T follicular helper cell (primary cell): ENCODE measurements at places on chromosomes 2 and 18.

- no peak for DNase-seq
Measured at GRCh38 chr18:50879302-50880118, 592 bp downstream of the ME2 start.

DNA sequence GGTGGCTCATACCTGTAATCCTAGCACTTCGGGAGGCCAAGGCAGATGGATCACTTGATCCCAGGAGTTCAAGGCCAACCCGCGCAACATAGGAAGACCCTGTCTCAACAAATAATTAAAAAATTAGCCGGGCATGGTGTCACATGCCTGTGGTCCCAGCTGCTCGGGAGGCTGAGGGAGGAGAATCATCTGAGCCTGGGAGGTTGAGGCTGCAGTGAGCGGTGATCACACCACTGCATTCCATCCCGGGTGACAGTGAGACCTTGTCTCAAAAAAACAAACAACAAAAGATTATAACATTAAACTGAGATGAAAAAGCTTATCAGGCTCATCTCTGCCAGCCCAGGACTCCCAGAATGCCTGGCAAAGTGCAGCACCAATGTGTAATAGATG, 50.5 kb downstream of the PAPOLG start:
- DNase-seq = no peak

- DNase-seq = no peak
Measured at GRCh38 chr18:77016936-77017335, 115.6 kb downstream of the MBP start.

DNA sequence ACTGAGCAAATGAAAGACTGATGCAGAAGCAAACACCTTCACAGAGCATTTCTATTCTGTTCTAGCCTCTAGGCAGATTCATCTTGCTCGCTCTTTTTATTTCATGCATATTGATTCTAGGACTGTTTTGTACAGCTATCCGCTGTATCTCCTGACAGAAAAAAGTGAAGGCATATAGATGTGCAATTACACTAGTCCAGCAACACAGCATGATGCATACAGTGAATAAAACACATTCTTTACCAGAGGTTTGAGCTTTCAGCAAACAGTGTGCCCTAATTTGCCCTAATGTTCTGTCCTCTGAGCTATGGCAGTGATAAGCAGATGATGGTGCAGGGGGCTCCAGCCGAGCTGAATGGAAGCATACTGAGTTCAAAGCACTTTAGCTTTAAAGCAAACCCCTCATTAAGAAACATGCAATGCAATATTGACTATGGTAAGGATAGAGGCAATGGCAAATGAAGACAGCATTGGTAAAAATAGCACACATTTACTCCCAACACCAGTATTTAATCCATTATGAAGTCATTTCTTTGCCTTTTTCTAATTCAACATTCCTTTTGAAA, 141.2 kb upstream of the RGPD4 start:
- DNase-seq = no peak

DNA sequence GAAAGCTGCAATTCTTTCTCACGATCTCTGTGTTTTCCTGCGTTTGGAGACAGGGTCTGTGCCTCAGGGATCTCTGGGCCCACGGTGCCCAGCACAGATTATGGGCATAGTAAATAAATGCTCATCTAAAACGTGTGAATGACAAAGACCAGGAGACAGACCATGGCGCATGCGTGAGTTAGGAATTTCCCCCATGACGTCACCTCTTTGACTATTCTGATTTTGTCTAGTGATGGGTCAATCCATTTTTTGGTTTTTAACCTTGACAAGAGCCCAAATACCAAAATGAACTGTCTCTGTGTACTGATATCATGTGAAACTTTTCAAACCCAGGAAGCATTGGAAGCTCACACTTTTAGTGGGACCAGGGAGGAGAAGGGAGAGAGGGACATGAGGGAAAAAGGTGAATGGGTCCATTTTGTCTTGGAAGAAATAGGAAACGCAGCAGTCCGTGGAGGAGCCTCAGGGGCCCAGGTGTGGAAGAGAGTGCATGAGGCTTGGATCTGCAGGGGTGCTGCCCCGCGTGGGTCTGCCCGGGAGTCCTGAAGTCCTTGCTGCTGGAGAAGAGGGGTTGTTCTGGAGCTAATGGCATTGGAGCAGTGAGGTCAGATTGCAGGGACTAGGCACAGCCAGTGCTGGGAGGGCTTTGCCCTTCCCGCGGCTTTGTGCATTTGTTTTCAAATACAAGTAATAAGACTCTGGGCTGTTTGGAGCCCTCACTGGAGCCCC, 172.2 kb downstream of the ASB1 start:
- DNase-seq = no peak

GRCh38 chr2:219284501-219285372, 5.6 kb downstream of the DNAJB2 start:
- DNase-seq = no peak

DNA sequence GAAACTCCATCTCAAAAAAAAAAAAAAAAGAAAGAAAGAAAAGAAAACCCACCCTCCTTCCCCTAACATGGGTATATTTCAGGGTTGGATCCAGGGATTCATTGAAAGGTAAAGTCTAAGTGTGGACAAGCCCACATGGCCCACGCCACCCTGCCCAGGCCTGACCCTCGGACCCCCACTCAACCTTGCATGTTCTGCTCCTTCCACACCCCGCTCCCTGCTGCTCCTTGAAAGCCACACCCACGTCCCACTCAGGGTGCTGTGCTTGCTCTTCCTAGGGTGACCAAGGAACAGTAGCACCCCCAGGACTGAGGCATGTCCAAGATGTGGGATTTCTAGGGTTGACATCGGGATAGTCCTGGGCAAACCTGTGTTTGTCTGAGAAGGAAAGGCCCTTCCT, 172.7 kb upstream of the MYCN start:
- DNase-seq = no peak

GRCh38 chr2:96801005-96801785, 14.9 kb upstream of the CNNM3 start:
- DNase-seq = peak; percentile 49

GRCh38 chr18:25814841-25815458, 275.5 kb downstream of the SS18 start:
- no peak for DNase-seq

DNA sequence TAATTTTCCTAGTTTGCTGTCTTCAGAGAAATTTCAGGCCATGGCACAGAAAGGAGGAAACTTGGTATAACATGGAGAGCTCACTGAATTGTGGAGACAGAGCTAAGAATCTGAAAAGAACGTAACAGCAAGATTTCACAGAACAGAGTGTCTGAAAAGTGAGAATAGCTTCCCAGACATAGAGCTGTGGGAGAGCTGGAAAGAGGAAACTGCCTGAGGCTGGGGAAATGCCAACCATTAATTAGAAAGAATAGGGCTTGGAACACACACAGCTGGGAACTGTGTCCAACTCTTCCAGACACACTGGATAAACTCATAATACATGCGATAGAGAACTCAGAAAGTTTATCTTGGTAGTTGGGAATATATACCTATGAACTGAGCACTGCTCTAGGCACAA, 51.6 kb upstream of the KYNU start:
- no peak for DNase-seq

DNA sequence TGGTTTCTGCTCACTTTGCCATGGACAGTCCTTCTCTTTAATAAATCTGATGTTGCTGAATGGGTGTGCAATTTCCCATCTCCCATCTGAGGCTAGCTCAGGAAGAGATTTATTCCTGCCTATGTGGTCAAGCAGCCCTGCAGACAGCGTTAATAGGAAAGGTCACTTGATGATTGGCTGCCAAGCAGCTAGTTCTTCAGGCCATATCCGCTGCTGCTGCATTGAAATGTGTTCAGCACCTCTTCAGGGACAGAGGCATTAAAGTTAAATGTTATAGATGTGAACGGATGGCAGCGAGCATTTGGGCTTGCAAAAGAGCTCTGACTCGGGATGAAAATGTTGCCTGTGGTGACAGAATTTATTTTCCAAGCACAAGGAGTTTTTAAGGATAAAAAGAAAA, 474.2 kb downstream of the PIK3C3 start:
- DNase-seq = no peak

- DNase-seq = no peak
Measured at GRCh38 chr2:100320547-100321178, 1.6 kb downstream of the LONRF2 start.

DNA sequence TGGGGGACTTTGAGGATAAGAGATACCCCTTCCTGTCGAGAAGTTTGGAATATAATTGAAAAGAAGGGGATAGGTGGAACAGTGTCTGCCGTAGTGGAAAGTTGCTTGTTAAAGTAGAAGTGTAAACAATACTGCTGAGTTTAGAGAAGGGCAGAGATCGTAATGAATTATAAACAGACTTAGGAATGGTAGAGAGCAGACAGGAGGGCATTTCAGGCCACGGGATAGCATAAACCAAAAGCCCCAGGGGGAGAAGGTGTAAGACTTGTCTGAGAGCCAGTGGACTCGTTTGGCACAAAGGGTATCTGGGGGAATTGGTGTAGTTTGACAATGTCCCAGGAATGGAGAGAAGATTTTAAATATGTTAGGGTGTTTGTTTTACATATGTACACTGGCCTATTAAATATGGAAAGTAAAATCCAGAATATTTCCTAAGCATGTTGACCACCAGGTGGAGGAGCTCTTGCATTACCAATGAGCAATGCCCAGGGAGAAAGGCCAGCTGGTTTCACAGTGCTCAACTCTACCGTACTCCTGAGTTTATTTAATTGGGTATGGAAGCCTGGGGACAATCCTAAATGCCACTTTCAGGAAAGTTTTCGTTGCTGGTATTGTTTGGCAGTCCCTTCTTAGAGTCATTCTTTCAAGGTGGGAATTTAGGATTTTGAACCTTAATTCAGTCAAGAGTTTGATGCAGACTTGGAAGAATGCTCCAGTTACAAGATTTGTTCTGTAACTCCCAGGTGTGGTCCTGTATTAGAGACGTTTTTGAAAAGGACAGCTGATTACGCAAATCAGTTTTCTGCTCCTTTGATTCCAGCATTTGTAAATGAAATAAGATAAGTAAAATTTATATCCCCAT, 7.5 kb downstream of the COPS8 start:
- no peak for DNase-seq

DNA sequence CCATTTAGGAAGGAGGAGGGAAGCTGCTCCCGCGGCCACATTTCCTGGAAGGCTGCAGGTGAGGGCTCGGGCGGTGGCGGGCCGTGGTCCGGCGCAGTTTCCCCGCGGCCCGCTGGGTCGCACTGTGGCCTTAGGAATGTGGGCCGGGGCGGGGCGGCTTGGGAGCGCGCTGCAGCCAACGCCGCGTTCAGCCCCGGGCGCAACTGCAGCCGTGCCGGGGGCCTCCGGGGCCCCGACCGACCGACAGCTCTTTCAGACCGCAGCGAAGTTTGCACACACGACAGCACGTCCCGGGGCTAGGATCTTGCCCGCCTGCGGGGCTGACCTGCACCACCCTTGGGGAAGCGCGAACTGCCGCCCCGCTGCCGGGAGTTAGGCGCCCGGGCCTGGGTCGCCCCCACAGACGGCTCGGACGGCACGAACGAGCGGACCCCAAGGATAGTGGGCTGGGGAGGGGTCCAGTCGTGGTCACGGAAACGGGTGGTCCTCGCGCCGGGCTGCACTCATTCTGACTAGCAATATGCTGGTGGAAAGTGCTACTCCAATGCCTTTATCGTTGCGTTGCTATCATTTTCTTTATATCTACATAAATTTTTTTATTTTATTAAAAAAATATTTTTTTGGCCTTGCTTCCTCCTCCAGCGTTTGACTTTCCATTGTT, 69.9 kb upstream of the DLX2 start:
- peak; percentile 34 for DNase-seq

GRCh38 chr2:160075171-160075570, 12.8 kb upstream of the PLA2R1 start:
- DNase-seq = no peak

- no peak for DNase-seq
Measured at GRCh38 chr2:24763843-24764242, 29.3 kb downstream of the PTRHD1 start.

GRCh38 chr2:183671233-183671632, 547.0 kb downstream of the NUP35 start:
- no peak for DNase-seq

DNA sequence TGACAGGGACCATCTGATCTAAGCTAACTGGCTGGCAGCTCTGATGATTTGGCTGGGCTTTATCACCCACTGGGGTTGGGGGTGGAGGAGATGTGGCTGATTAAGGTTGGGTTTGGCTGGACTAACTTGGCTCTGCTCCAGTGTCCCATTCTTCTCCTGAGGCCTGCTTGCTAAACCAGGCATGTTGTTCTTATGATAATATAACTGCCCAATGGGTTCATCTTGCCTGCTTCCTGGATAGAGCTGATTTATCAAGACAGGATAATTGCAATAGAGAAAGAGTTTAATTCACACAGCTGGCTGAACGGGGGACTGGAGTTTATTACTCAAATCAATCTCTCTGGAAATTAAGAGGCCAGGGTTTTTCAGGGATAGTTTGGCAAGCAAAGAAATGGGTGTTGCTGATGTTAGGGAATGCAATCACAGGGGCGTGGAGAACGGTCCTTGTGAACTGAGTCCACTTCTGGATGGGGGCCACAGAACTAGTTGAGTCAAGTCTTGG, 150.4 kb downstream of the PTH2R start:
- no peak for DNase-seq

DNA sequence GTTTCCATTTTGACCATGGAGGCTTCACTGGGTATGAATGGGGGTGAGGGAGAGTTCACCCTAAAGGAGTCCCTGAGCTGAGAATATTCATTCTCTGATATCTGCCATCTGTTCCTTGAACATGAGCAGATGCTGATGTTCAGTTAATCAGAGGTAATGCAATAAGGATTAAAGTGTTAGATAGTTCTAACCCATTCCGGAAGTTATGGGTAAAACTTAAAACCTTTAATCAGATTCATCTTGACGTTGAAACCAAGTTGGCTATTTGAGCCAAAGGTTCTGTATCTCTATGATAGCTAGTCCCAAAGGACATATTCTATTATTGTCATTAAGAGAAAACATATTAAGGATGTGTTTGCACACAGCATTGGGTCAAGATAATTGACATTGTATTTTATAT, 268.9 kb downstream of the PLCL1 start:
- DNase-seq = no peak

DNA sequence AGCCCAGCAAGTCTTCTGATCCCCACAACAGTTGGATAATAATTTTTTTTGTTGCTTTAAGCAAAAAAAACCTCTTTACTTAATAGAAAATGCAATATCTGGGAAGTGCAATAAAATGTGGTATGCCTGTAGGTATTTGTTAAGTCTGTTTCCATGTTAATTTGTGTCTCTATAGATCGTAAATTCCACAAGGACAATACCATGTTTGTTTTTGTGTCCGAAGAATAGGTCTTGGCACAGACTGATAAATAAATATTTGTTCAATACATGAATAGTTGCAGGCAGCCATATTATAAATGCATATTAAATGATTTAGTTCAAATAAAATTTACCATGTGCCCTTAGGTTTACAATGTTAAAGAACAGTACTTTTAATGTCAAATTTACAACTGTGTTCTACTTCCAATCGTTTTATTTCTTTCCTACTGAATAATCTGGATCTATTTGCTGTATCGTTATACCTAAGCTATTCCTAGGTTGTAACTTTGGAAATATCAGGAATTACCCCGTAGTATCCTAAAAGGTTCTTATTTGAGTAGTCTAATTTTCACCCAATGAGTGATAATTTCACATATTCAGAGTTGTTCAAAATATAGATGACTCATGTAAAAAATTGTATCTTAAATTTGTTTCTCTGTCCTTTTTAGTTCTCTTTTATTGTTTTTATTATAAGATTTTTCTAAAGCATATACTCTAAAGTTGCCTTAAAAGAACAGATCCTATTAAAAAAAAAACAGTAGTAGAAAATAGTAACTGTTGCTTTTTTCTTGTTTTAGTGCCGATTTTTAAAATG, 151.8 kb downstream of the EHBP1 start:
- DNase-seq = no peak

- no peak for DNase-seq
Measured at GRCh38 chr18:26424428-26425147, 123.8 kb downstream of the KCTD1 start.

GRCh38 chr2:160956243-160956802, 203.9 kb upstream of the TANK start:
- DNase-seq = no peak
